ENCODE measurements at places on chromosomes 2 and 18. TPM values are rescaled to one million over a fixed set of nuclear protein-coding genes. Genes with fewer than 3 reads are reported as not detected.

GRCh38 chr2:236774171-236774570 lies 204.5 kb downstream of the ACKR3 start:
- no peaks in the 10 kb centered on the region for H3K36me3 ChIP-seq
- no peaks in the 10 kb centered on the region for H3K27me3 ChIP-seq
- H3K4me3 ChIP-seq: no peak overlapping the region
- no peak overlapping the region for H3K27ac ChIP-seq
- no peak for DNase-seq

- no peaks in the 10 kb centered on the region for H3K27me3 ChIP-seq
- H3K4me1 ChIP-seq: peaks cover 22% of the 10 kb centered on the region
- DNase-seq: no peak
- H3K36me3 ChIP-seq: peaks cover 68% of the 10 kb centered on the region
Observed at GRCh38 chr2:158667586-158667985, 127.5 kb upstream of the DAPL1 start.

DNA sequence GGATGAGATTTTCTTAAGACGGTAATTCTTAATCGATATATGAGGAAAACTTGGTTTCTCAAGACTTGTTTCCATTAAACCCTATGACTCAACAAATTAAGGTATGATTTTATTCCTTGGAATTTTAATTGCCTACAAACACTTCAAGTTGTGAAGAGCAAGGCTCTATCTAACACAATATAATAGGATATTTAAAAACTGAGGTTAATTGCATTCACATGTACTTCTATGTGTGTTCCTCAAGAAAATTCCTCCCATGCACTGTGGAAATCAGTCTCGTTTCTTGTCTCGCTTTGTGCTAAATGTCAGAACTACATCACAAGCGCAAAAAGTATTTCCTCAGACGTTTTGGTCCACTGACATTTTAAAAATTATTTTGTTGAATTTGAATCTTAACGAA lies 109.6 kb upstream of the UNC80 start:
- no peaks in the 10 kb centered on the region for H3K4me1 ChIP-seq
- H3K4me3 ChIP-seq: no peak overlapping the region
- no peaks in the 10 kb centered on the region for H3K27me3 ChIP-seq
- H3K27ac ChIP-seq: no peak overlapping the region
- no peaks in the 10 kb centered on the region for H3K36me3 ChIP-seq

- H3K4me1 ChIP-seq: peaks cover 11% of the 10 kb centered on the region
- H3K4me3 ChIP-seq: peak overlapping the region; percentile 71
- no peaks in the 10 kb centered on the region for H3K36me3 ChIP-seq
- no peaks in the 10 kb centered on the region for H3K27me3 ChIP-seq
- no peak for DNase-seq
- peak overlapping the region; percentile 67 for H3K27ac ChIP-seq
Observed at GRCh38 chr2:28567061-28567471, 71.2 kb downstream of the PLB1 start.

DNA sequence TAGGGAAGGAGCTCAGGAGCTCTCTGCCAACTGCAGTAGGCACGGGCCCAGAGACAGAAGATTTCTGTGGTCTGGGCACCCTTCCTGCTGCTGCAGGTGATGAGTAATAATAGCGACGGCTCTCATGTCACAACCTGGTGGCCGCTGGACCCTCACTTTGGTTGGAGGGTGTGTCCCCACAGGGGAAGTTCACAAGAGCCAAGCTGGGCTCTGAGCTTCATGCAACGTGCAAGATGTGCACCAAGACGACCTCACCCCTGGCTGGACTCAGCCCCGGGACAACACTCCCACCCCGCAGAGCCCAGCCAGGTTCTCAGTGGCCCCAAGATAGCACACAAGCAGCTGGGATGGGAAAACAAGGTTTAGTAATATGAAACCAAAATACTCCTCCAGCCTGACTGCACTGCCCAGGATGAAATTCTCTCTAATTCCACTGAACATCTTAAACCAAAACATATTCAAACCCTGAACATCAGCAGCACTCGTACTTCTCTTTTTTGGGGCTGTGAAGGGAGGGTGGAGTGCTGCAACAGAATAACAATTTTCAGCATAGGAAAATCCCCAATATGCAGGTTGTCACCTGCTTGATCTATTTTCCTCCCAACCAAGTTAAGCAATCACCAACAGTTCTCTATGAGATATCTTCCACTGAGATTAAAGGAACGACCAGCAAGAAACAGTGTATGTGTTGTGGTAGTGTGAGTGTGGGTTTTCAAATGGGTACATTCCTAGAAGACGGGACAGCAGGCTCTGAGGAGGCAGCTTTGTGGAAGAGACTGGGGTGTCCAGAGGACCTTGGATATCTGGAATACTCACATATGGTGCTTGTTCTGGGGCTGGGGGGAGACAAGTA lies 26.5 kb downstream of the BCL2 start:
- H3K27me3 ChIP-seq: no peaks in the 10 kb centered on the region
- no peak overlapping the region for H3K27ac ChIP-seq
- no peak overlapping the region for H3K4me3 ChIP-seq
- H3K4me1 ChIP-seq: peaks cover 23% of the 10 kb centered on the region
- H3K36me3 ChIP-seq: no peaks in the 10 kb centered on the region

DNA sequence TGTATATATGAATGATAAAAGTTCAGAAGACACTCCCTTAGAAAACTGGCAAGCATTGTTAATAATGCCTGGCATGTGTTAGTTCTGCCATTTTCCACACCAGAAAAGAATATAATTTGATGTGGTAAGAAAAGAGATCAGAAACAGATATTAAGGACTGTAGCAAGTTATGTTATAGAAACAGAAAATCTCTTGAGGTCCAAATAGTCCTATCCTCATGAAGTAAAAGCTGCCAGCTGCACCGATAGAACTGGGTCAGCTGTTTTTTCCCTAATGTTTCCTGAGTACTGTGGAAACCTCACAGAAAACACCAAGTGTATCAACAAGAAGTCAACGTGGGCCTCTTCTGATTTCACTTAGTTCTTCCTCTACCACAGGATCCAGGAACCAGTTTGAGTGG lies 56.9 kb upstream of the SDC1 start:
- H3K27me3 ChIP-seq: no peaks in the 10 kb centered on the region
- no peaks in the 10 kb centered on the region for H3K4me1 ChIP-seq
- H3K27ac ChIP-seq: no peak overlapping the region
- H3K36me3 ChIP-seq: peaks cover 91% of the 10 kb centered on the region
- no peak overlapping the region for H3K4me3 ChIP-seq
- DNase-seq: no peak

- DNase-seq: no peak
- no peaks in the 10 kb centered on the region for H3K27me3 ChIP-seq
- no peaks in the 10 kb centered on the region for H3K36me3 ChIP-seq
Observed at GRCh38 chr2:41933046-41933420, 114.8 kb upstream of the PKDCC start.

DNA sequence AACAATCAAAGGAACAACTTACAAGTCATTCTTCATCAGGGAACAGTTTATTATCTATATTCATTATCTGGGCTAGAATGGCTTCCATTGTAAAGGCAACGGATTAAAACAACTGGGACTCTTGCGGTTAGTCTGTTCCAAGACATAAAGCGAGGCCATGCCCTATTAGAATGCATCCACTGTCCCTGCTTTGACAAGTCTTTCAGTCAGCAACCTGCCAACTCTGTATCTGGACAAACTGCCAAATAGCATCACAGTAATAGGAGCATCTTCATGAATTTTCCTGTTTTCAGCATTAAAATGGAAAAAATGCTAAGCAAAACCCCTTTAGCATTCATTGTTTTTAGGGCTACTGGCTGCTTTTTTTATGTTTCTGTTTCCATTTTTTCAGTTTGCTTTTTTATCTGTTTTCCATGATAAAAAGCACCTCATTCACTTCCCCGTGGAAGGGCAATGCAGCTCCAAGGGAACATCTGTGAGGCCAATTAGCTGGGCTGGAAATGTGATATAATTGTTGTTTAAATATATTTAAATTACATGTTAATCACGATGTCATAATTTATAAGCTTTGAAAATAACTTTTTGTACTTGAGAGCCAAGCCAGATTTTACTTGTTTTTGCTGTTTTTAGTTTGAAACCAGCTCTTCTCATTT lies 834.3 kb downstream of the CPS1 start:
- no peaks in the 10 kb centered on the region for H3K27me3 ChIP-seq
- no peak for DNase-seq
- H3K36me3 ChIP-seq: no peaks in the 10 kb centered on the region
- H3K27ac ChIP-seq: no peak overlapping the region
- no peak overlapping the region for H3K4me3 ChIP-seq
- H3K4me1 ChIP-seq: no peaks in the 10 kb centered on the region

GRCh38 chr2:199085261-199085660 lies 372.5 kb downstream of the SATB2 start:
- H3K4me3 ChIP-seq: no peak overlapping the region
- H3K27me3 ChIP-seq: no peaks in the 10 kb centered on the region
- H3K27ac ChIP-seq: no peak overlapping the region
- no peak for DNase-seq
- no peaks in the 10 kb centered on the region for H3K4me1 ChIP-seq

DNA sequence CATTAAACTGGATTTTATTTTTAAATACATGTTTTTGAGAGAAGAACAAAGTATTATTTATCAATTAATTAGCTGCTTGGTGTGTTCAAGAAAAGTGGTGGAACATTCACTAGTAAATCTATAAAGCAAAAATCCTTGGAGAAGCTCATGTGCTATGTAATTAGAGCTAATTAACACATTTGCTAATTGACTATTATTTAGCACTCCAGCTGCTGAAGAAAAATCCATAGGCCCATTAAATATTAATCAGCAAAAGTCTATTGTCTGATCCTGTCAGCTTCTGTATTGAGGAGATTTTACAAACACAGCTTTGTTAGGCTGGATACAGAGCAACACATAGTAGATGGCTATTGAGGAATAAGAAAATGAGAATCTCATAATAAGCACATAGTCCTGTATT lies 336.1 kb downstream of the RBM43 start:
- no peaks in the 10 kb centered on the region for H3K36me3 ChIP-seq
- H3K27ac ChIP-seq: no peak overlapping the region
- H3K4me1 ChIP-seq: no peaks in the 10 kb centered on the region
- DNase-seq: no peak
- no peak overlapping the region for H3K4me3 ChIP-seq
- no peaks in the 10 kb centered on the region for H3K27me3 ChIP-seq

- no peak overlapping the region for H3K27ac ChIP-seq
- no peak overlapping the region for H3K4me3 ChIP-seq
- peaks cover 9% of the 10 kb centered on the region for H3K4me1 ChIP-seq
- H3K27me3 ChIP-seq: no peaks in the 10 kb centered on the region
Observed at GRCh38 chr2:47205576-47206141, 50.6 kb upstream of the STPG4 start.

DNA sequence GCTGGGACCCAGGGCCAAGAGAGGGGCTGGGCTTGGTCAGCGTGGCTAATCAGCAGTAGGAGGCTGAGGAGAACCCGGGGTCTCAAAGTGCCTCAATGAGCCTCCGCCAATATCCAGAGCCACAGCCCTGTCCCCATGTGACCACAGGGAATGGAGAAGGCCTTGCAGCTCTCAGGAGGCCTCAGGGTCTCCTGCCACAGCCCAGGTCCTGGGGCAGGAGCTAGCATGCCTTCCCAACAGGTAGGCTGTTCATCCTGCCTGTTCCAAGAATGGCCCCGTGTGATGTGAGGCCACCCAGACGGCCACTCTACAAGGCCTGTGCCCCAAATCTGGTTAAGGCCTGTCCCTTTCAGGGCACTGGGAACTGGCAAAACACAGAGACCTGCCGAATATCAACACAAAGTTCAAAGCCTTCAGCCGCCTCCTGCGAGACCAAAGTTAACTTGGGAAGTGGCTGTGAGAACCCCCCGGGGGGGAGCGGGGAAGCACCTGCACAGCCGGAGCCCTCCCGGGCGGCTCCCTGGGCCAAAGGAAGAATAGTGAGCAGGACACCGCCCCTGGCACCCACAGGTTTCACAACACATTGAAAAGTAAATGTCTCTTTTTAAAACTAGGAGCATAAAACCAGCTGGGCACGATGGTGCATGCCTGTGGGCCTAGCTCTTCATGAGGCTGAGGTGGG lies 4.5 kb upstream of the LIMS2 start:
- no peaks in the 10 kb centered on the region for H3K27me3 ChIP-seq
- H3K36me3 ChIP-seq: no peaks in the 10 kb centered on the region
- peak overlapping the region; percentile 49 for H3K4me3 ChIP-seq
- no peak for DNase-seq
- peaks cover 29% of the 10 kb centered on the region for H3K4me1 ChIP-seq
- H3K27ac ChIP-seq: no peak overlapping the region

DNA sequence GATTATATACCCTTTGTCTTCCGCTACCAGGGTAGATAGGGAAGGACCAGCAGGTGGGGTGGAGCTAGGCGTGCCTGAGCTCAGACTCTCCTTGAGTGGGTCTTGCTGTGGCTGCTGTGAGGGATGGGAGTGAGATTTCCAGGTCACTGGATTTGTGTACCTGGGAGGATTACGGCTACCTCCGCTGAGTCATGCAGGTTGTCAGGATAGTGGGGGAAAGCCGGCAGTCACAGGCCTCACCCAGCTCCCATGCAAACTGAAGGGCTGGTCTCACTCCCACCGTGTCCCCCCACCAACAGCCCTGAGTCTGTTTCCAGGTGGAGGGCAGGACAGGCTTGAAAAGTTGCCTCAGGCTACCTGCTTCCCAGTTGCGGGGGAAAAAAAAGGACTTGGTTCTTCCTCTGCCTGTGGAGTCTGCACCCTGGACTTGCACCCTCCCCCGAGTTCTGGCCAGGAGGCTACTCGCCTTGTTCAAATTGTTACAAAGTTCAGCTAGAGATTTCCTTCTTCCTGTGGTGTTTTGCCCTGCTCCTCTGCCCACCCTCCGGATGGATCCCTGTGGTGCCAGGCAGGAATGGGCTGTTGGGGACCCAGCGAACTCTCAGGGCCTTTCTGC lies 268.3 kb downstream of the VAPA start:
- no peaks in the 10 kb centered on the region for H3K27me3 ChIP-seq
- no peak for DNase-seq
- no peaks in the 10 kb centered on the region for H3K36me3 ChIP-seq

- no peak overlapping the region for H3K4me3 ChIP-seq
- no peaks in the 10 kb centered on the region for H3K4me1 ChIP-seq
- no peaks in the 10 kb centered on the region for H3K27me3 ChIP-seq
- no peak overlapping the region for H3K27ac ChIP-seq
Observed at GRCh38 chr2:236193026-236193425, 24.8 kb upstream of the GBX2 start.

GRCh38 chr18:75450906-75451305 lies 23.4 kb upstream of the SMIM21 start:
- peaks cover 16% of the 10 kb centered on the region for H3K27me3 ChIP-seq
- no peak for DNase-seq
- no peak overlapping the region for H3K27ac ChIP-seq

GRCh38 chr18:61750840-61751668 lies 141.8 kb downstream of the RNF152 start:
- no peaks in the 10 kb centered on the region for H3K27me3 ChIP-seq
- DNase-seq: no peak
- H3K4me1 ChIP-seq: peaks cover 12% of the 10 kb centered on the region
- H3K27ac ChIP-seq: no peak overlapping the region
- H3K4me3 ChIP-seq: no peak overlapping the region

UGT1A3 gene
- total RNA-seq: not detected

C2orf81 gene
- total RNA-seq: 10.0 TPM

SERPINB12 gene
- not detected for total RNA-seq

M1AP gene
- 1.8 TPM for total RNA-seq

ST8SIA5 gene
- total RNA-seq: not detected

SP5 gene
- total RNA-seq: 1.9 TPM

CUL3 gene
- 79.2 TPM for total RNA-seq
